Activated CD4-positive, alpha-beta T cell treated with anti-CD3 and anti-CD28 coated beads, Interleukin-2, amount 10 ng/mL, durations not matched to agents 7 days and 5 days (primary cell): ENCODE measurements at places on chromosomes 3 and 15.

- no peak for DNase-seq
Measured at GRCh38 chr15:86014016-86014415, 65.7 kb upstream of the AGBL1 start.

DNA sequence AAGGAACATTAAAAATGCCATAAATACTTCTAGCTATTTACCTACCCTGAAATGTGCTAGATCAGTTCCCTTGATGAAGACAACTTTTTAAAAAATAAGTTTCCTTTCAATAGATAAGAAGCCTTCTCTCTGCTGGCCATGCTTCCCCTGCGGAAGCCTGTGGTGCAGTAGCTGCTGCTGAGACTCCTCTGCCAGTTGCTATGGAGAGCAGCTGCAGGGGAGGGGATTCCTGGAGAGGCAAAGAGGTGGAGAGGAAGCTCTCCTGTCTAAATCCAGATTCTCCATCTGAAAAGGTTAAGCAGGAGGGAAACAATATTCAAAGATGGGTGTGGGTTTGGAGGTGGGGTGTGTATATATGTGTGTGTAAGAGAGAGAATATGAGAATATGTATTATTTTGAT, 69.8 kb upstream of the BFSP2 start:
- no peak for DNase-seq

- no peak for DNase-seq
Measured at GRCh38 chr3:1971780-1972179, 126.9 kb upstream of the CNTN4 start.

- DNase-seq: no peak
Measured at GRCh38 chr3:82229397-82229796, 468.0 kb upstream of the GBE1 start.

DNA sequence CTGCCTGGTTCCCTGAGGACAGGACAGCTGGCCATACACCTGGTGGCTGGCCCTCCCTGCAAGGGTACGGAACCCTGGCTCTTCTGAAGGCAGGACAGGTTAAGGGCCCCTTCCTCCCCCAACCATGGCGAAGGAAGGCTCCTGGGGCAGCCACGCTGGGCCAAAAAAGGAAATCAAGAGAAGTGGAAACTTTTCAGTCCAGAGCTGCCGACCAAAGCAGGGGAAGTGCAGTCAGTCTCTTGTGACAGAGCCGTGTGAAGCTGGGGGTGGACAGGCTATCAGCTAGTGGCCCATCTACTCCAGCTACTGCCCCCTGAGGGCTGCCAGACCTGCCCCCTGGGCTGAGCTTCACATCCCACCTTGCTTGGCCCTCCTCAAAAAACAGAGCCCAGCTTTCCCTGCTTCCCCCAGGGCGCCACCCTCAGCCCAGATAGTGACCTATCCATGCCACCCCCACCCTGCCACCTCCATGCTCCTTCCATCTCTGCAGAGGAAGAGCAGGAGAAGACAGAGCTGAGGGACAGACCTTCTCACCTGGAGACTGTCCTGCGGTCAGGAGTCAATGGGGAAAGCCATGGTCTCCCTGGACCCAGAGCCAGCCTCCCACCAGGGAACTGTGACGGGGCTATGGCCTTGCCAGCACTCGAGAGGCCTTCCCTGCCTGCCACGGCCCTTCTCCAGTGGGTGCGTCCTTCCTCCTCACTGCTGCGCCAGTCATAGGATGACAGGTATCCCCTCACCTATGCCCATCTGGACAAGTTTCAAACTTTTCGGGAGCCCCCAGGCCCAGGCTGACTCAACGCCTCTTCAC, 4.6 kb downstream of the SEMA7A start:
- no peak for DNase-seq

GRCh38 chr3:5874931-5875341, 687.4 kb downstream of the EDEM1 start:
- no peak for DNase-seq

DNA sequence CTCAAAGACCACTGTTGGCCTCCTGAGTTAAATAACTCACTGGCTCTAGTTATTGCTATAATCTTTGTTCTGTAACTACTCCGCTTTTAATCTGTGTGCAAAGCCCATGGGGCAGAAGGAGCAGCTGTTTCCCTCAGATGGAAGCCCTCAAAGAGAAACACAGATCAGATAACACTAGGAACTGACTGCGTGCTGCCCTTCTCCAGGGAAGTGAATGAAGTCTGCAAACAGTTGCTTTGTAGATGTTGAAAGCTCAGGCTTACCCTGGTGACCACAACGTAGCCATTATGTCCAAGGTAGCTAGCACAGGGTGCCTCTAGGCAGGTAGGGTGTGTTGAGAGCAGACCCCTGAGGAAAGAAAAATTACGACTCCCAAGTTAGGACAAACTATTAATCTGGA, 152.3 kb upstream of the STAC start:
- no peak for DNase-seq

GRCh38 chr3:149245738-149246451, 24.3 kb upstream of the CP start:
- no peak for DNase-seq

DNA sequence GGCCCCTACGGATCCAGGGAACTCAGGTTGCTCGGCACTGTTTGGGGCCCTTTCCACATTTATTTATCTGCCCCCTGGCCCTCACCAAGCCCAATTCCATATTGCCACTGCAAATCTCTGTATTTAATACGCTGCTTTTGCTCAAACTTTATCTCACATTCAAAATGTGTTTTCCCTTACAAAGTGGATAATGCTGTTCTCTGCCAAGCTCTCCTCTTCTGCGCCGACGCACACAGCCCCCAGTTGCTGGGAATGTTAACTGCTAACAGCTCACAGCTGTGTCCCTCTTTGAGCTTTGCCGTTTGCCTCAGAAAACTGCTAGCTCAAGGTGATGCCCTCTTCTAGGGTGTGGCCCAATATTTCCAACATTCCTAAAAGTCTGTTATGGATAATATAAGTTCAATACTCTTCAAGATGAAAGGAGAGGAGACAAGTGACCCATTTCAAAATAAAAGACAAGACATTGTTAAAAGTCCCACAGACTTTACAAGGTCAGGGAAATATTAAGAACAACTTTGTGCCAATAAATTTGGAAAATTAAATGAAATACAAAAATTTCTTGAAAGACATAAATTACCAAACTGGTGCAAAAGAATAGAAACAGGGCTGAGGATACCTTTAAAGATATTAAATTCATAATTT, 12.6 kb upstream of the FBN1 start:
- DNase-seq: no peak

- DNase-seq: no peak
Measured at GRCh38 chr3:21642433-21642832, 108.6 kb downstream of the ZNF385D start.

- no peak for DNase-seq
Measured at GRCh38 chr15:34708422-34708821, 46.4 kb downstream of the GJD2 start.

- no peak for DNase-seq
Measured at GRCh38 chr3:10695595-10696285, 120.3 kb upstream of the SLC6A11 start.

DNA sequence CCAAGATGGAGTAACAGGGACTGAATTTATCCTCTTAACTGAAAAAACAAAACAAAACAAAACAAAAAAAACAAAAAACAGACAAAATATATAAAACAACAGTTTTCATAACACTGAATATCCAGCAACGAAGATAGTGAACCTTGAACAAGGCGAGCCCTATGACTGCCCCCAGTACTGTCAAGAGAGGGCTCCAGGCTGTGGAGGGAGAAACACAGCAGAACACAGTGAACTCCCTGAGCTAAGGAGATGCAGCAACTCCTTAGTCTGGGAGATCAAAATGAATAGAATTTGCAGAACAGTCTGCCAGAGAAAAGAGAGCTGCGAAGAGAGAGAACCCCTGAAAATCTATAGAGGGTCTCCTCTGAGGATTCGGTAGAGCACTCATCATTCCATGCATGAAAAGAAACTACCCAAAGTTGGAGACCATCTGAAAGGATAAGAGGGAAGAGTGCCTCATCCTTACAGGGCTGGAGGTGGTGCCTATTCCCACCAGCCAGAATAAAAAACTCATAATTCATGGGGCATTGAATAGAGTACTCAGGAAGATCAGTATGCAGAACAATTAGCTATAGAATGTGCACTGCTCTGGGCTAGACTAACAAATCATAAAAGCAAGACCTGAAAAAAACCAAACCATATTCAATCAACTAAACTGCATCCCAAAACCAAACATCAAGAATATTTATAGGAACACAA, 101.8 kb downstream of the FRMD4B start:
- no peak for DNase-seq

DNA sequence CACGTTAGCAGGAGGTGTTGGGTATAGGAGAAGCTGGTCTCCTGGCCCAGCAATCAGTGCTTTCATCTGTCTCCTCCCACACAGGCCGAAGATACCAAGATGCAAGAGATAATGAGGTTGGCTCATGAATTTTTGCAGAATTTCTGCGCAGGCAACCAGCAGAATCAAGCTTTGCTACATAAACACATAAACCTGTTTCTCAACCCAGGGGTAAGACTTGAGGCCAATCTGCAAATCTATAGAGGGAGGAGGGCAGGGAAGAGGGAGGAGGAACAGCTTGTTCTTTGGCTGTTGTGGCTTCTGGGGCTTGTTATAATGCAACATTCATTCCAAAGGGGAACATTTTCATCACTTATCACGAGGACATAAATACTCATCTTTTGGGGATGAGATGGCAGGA, 195.3 kb downstream of the ITPR1 start:
- DNase-seq: no peak

GRCh38 chr3:15099364-15100098, 583 bp upstream of the RBSN start:
- no peak for DNase-seq

DNA sequence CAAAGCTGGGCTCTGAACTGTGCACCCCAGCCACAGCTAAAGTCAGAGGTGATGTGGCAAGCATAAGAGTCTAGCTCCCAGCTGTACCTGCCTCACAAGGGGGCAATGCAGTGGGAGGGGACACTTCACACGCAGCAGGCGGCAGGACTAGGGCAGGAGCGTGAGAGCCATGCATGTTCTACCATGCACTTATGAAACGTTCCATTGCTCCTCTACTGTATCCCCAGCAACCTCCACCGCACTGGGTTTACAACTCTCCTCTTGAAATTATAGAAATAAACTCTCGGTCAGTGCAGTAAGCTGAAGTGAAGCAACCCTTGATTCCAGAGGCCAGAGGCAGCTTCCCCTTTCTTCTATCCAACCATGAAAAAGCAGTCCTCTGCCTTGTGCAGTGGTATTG, 298.6 kb upstream of the STT3B start:
- no peak for DNase-seq

DNA sequence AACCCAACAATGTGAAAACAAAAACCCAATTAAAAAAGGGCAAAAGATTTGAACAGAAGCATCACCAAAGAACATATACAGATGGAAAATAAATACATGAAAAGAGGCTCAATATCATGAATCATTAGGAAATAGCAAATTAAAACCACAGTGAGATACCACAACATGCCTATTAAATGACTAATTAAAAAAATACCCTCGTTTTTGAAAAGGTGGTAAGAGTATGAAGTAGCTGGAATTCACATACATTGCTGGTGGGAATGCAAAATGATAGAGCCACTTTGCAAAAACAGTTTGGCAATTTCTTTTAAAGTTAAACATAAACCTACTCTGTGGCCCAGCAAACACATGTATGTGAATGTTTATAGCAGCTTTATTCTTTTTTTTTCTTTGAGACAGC, 75.8 kb downstream of the B3GNT5 start:
- DNase-seq: no peak

DNA sequence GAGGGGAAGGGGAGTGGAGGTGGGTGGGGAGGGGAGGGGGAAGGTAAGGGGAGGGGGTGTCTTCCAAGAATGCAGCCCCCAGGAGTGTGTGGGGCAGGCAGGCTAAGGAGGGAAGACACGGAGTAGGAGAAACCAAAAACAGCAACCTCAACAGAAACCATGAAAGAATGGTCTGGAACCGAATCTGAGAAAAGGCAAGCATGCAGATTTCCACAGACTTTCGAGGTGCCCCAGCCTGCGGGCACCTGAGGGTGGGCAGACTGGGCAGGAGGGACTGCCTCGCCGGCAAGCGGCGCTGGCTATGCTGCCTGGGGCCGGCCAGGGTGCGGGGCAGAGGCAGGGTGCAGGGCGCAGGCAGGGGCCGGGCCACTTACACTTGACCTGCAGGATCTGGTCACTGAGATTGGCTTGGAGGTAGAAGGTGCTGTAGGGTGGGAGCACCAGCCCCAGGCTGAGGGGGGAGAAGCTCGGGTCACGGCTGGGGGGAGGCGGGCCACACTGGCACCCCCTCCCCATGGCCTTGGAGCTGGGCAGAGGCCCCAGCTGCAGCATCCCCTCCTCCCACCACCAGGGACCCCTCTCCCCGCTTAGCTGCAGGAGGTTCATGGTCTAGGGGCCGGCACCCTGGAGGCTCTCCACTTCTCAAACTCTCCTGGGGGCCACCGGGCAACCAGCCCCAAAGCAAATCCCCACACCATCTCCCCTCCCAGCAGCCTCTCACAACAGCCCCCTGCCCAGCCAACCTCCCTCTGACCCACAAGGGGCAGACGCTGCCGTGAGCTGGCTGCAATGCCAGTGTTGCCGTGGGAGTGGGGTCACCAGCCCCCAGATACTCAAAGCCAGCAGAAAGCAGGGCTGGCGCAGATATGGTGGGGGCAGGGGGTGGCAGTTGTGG, 15.3 kb upstream of the TMEM115 start:
- DNase-seq: no peak

DNA sequence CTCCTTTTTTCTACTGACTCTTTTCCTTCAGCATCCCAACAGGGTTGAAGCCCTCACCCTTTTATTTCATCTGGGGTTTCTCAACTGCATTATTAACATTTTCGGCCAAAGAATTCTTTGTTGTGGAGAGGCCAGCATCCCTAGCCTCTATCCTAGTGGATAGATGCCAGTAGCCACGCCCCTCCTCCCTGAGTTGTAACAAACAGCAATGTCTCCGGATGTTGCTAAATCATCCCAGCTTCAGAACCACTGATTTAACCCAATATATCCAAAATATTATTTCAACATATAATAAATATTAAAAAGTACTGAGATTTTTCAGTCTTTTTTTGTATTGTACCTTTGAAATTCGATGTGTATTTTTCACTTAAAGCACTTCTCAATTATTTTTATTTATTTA, 2.0 kb upstream of the RNF111 start:
- DNase-seq: no peak

GRCh38 chr15:80437334-80437891, 33.2 kb downstream of the ARNT2 start:
- DNase-seq: no peak

- no peak for DNase-seq
Measured at GRCh38 chr3:17535274-17535673, 207.2 kb downstream of the TBC1D5 start.

DNA sequence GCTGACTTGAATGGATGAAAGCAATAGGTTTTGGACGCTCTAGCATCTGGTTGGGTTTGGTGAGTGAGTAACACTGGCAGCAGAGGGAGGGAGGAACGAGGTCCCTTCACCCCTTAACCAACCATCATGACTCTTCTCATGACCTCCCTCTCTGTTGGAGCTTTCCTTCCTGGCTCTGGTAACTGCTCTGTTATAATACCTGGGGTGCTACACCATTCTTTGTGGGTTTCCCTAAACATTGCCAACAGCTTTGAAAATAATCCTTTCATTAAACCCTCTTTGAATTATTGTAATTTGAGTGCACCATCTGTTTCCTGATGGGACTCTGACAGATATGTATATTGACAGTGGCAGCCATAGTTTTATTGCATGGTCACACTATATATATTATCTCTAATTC, 146.2 kb upstream of the PTPRG start:
- DNase-seq: no peak
